ENCODE measurements at places on chromosomes 4 and X. TPM values are rescaled to one million over a fixed set of nuclear protein-coding genes. Genes with fewer than 3 reads are reported as not detected.

The PCDH19 gene
- total RNA-seq: 0.85 TPM

The MSX1 gene
- total RNA-seq: 23.1 TPM

The PDZD4 gene
- total RNA-seq: 1.8 TPM

The MUC7 gene
- not detected for total RNA-seq

The NAT8L gene
- total RNA-seq: under 0.01 TPM

The IQCM gene
- not detected for total RNA-seq

The MAGEA8 gene
- total RNA-seq: not detected

The DUSP9 gene
- not detected for total RNA-seq

The SSX2 gene
- not detected for total RNA-seq

The TBC1D25 gene
- total RNA-seq: 12.0 TPM

The HAND2 gene
- total RNA-seq: 0.49 TPM

The GAGE12C gene
- not detected for total RNA-seq

The FGFBP1 gene
- not detected for total RNA-seq

The UGT2B11 gene
- total RNA-seq: not detected

The PHEX gene
- 0.24 TPM for total RNA-seq

The F8A2 gene
- not detected for total RNA-seq
